Stimulated activated CD4-positive, alpha-beta T cell treated with anti-CD3 and anti-CD28 coated beads, Interleukin-1b, Interleukin-23, amount 100 ng/mL, for 1 hour (primary cell): ENCODE measurements at places on chromosomes 2 and 18.
A peak's percentile ranks its signal among the peaks of the same experiment; 100 is the strongest.

- DNase-seq: peak; percentile 14
Observed at GRCh38 chr2:219684721-219685689, 57.6 kb downstream of the SLC4A3 start.

DNA sequence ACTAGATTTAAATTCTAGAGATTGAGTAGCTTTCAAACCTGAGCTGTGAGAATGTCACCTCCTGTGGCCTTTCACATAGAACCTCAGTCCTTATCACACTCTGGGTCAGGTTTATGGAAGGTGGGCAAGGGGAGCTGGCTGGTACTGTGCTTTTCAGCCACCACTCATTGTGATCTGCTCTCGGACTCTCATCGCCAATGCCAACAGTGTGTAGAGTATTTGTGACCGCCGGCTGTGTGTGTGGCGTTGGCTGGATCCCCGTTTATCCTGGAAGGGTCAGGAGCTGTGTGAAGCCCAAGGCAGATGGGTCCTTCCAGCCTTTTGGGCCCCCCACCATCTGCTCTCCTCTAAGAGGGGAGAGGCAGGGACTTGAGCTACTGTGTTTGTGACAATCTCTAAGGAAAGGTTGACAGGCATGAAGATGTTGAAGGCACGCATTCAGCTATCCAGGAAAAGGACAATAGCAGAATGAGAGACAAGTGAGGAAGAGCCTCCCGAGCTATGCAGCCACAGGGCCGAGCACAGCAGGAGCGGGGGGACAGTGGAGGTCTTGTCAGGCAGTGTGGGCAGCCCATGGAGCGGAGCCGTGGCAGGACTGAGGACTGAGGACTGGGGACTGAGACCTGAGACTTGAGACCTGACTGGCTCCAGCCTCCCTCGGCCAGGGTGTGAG lies 107.1 kb upstream of the TPO start:
- DNase-seq: no peak

DNA sequence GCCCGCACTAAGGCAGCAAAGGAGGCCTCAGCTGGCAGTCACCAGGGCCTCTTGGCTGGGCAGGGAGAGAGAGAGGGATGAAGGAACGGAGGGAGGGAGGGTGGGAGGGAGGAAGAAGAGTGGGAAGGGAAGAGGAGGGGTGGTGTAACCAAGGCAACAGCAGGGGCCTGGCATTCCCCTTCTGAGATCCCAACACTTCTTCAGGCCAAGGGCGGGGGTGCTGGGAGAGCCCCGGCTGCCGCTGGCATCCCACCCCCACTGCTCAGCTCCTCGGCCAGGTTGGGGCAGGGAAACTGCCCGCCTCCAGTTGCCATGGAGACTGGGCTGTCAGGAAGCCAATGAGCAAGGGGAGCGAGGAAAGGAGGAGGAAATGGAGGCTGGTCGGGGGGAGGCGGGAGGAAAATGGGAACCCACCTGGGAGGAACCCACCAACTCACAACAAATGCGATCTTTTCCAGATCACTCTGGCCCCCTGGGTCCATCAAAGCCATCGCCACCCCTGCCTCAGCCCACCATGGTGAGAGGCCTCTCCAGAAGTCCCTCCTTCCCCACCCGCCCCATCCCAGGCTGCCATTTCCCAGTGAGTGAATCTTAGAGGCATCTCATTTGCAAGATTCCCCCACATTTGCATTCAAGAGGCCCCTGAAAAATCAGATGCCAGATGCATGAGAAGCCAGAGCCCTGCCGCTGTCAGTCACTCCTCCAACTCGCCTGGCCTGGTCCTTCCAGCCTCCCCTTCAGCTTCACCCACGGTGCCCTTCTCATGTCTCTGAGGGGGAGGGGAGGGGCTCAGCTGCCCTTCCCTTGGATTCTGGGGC lies 12.4 kb downstream of the SH2D6 start:
- no peak for DNase-seq

DNA sequence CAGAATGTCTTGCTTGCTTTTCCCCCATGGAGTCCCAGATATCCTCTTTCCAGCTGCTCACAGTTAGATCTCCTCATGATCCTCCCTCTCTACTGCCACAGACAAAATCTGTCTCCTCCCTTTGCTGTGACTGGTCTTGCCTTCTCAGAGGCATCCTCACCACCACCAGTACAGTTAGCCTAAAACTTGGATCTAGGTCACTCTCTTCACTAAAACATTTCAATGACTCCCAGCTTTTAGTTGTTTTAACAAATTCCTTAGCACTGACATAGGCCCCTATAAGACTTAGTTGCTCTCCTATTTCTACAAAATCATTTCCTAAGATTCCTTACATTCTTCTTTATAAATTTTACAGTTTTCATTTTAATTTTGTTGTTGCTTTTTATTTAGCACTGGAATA lies 734.2 kb upstream of the CHAC2 start:
- DNase-seq: no peak

GRCh38 chr2:47344890-47345589 lies 57.9 kb upstream of the MSH2 start:
- no peak for DNase-seq

- DNase-seq: no peak
Observed at GRCh38 chr2:207516206-207516605, 13.6 kb upstream of the CREB1 start.

GRCh38 chr2:24842081-24843050 lies 49.1 kb downstream of the CENPO start:
- no peak for DNase-seq

DNA sequence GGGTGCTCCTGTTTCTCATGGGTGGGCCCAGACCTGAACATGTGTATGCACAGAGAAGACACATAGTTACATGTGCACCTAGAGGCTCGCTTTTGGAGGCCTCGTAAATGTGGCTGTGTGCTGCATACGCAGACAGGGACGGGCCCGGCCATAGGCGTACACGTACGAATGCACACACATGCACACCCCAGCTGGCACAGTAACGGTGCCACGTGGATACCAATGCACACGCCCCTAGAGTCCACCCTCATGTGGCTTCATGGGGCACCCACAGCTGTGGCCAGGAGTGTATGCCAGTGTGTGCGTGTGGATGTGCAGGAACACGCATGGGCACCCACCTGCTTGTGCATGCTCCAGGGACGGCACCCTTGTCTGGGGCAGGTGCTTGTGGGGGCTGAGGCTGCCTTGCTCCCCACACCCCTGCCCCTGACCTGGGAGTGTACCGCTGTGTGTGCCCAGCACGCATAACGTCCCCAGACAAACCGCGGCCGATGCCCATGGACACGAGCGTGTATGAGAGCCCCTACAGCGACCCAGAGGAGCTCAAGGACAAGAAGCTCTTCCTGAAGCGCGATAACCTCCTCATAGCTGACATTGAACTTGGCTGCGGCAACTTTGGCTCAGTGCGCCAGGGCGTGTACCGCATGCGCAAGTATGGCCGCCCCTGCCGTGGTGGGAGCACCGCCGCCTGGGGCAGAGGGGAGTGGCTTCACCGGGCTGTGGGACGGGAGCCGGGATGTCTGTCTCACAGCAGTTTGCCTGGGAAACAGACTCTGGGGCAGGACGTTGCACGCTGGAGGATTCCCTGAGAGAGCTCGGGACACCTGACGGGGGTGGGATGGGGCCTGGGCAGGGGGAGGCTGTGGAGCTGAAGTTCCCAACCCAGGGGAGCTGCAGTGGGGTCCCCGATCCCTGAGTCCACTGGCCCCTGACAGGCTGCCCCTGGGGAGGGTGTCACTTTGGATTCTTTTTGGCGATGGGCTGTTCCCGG lies 21.0 kb downstream of the ZAP70 start:
- DNase-seq: no peak

DNA sequence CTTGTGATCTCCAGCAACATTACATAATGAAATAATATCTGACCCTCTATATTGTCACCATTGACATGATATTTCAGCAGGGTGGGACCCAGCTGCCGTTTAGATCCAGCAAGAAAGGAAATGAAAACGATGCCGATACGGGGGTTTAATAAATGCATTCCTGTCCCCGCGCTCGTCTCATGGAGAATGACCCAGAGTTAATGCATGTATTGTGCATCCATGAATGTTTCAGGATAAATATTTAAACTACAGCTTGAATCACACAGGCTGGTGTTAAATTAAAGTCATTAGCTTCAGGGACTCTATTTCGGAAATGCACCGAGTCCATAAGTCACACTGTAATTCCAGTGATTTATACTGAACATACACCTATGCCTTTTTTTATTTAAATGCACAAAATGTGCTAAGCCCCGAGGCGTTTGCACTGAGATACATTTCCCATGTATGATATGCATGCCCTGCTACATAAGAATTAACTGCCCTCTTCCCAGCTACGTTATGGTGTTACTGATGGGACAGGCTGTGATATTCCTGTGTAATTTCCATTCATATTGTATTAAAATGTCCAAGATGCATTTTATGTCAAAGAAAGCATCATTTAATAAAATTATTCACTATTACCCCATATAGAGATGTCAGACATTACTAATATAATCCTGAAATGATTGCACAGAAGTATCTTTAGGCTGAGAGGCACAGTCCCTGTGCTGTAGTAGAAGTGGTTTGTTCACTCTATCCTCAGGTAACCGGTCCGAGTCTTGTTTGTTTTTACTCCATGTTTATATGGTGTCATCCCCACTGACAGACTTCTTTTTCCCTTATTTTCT lies 109.3 kb upstream of the ZNF516 start:
- no peak for DNase-seq

DNA sequence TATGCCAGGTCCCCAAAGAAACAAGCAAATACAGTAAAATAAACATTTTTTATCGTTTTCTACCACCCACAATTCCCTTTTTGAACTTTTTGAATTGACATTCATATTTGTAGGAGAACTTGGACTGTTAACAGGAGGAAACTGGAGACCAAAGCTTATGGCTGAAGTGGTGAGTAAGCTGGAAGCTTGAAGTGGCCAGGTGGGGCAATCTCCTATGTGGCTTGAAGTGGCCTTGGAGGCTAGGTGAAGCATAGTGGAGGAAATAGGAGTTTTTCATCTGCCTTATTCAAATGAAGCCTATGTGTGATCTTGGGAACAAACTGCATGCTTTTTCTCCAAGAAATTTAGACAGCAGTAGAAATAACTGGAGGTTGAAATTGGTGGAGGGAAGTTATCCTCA lies 962.9 kb upstream of the FANCL start:
- DNase-seq: no peak

- peak; percentile 1 for DNase-seq
Observed at GRCh38 chr2:144162652-144163051, 357.3 kb downstream of the ZEB2 start.

GRCh38 chr2:16869711-16870110 lies 204.1 kb upstream of the CYRIA start:
- DNase-seq: no peak

GRCh38 chr2:53635694-53636093 lies 131.9 kb upstream of the CHAC2 start:
- no peak for DNase-seq

- DNase-seq: no peak
Observed at GRCh38 chr2:173719471-173719870, 245.7 kb downstream of the SP3 start.

GRCh38 chr2:150391779-150392178 lies 95.7 kb downstream of the RND3 start:
- DNase-seq: no peak

DNA sequence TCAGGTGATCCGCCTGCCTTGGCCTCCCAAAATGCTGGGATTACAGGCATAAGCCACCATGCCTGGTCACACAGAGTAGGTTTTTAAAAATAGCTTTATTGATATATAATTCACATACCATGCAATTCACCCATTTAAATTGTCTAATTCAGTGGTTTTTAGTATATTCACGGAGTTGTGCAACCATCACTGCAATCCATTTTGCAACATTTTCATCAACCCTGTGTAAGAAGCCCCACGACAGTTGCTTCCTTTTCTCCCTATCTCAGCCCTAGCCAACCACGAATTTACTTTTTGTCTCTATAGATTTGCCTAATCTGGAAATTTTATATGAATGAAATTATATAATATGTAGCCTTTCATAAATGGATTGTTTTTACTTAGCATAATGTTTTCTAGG lies 266.4 kb downstream of the NAPG start:
- no peak for DNase-seq

GRCh38 chr2:206062724-206063123 lies 23.2 kb downstream of the INO80D start:
- no peak for DNase-seq

DNA sequence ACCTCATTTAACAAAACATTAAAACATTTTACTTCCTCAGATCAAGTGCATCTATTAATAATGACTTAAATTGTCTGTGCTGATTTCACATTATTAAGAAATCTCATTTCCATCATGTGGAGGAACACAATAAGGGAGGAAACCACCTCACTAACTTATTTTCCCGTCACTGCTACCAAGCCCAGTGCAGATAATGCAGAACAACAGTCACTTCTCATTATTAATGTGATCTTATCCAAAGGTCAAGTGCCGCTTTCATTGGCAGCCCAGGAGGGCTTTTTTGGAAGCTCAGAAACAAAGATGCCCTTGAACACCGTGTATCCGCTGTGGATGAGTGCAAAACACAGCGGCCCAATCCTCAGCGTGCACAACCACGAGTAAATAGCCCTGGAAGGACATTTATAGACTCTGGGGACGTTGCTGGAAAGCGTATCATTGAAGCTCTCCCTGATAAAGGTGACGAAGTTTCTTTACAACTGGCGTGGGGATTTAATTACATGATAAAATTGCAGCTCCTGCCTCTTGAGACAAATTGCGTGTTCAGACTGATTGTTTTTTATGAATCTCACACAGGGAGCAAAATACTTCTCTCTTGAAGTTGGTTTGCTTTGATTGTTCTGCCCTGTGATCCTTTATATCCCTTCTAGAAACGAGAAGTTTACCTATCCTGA lies 13.2 kb downstream of the ASB18 start:
- DNase-seq: no peak

DNA sequence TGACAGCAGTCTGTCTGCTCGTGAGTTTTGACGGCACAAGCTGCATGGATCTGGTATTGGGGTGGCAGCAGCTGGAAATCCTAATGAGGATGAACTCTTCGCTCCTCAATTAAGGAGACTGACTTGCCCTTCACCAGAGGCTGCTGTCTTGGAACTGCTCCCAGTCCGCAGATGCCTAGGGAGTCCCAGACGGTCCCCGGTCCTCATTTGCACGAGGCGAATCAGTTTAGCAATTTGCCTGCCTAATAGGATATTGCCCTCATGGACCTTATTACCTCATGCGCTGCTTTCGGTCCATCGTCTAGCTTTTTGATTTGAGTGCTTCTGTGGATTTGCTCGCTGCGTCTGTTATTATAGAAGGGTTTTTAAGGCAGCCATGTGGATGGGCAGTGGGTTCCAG lies 40.6 kb downstream of the ASAP2 start:
- no peak for DNase-seq

DNA sequence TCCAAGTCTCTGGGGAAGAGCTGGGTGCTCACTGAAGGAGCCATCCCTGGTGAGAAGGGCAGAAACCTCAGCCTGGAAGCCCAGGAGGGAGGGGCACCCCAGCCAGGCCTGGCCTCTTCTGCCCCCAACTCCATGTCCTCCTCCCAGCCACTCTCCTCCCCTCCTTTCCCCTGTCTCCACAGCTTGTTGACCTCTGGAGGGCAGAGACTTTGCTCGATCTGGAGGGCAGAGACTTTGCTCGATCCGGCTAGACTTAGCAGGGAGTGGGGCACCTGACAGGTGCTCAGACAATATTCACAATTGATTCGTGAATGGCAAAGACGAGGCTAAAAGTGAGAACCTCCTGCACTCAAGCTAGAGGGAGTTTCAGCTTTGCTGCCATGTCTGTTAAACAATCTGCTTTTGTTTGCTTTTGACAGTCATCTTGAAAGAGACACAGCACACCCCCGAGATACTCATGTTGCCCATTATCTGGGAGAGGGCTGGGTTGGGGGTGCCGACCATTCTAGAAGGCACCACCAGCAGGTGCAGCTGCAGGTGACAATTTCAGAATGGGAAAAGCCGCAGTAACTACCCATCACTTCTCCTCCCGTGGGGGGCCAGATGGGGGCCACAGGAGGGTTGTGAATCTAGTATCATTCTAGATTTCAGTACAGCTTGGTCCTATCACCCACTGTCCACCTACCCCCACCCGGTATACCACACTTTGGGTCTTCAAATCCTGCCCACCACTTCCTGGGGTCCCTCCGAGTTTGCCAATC lies 54.8 kb downstream of the DNMT3A start:
- no peak for DNase-seq
